ENCODE measurements at places on chromosomes 13 and 19.

DNA sequence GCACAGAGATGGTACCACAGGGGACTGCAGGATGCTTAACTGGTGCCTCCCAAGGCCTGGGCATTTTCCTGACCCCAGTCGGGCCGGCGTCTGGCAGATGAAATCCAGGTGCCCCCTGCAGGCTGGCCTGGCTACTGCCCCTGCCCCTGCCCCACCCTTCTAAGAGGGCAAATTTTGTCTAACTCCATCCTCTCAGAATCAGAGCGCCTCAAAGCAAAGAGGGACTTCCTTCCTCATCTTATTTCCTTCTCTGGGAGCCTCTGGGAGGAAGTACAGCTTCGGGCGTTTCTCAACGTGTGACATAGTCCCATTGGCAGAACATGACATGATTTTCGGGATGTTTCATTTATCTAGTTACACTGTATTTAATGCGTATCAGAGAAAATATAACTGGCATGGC, 2.7 kb downstream of the PRKACA start:
- DNase-seq = no peak

GRCh38 chr19:42129399-42130253, 2.6 kb downstream of the POU2F2 start:
- no peak for DNase-seq

- DNase-seq = no peak
Measured at GRCh38 chr13:29582171-29582570, 13.3 kb downstream of the SLC7A1 start.

- DNase-seq = no peak
Measured at GRCh38 chr13:39682788-39683187, 27.3 kb downstream of the COG6 start.

DNA sequence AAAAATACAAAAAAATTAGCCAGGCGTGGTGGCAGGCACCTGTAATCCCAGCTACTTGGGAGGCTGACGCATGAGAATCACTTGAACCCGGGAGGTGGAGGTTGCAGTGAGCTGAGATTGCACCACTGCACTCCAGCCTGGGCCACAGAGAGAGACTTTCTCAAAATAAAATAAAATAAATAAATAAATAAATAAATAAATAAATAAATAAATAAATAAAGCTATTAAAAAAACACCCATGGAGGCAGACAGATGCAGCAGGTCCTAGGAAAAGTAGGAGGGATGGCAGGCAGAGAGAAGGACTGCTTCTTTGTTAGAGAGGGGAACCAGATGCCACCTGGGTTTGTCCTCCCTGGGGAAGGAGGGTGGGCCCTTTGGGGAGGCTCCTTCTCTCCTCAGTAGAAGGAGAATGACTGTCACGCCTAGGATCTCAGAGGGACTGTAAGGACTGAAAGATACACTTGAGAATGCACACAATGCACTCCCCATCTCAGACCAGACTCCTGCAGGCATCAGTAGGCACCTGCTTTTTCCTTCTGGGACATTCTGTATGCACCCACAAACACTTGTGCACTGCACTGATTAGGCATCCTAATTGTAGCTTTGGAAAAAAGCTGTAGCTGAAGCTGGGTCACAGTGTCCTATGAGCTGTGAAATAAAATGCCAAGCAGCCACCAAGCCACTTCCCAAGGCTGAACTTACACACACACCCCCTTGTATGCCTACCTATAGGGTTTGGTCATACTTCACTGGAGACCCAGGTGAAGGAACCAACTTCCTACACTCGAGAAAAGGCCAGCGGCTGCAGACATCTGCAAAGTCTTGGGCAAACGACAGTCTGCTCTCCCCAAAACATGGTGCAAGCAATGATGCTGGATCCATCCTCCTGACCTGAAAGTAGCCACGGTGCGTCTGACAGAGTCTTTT, 18.9 kb upstream of the SLC35E1 start:
- no peak for DNase-seq

GRCh38 chr13:98155475-98156109, 12.7 kb downstream of the FARP1 start:
- no peak for DNase-seq

- no peak for DNase-seq
Measured at GRCh38 chr19:56474308-56474707, 2.8 kb downstream of the ZNF667 start.

GRCh38 chr19:15195371-15196334, 5.1 kb downstream of the NOTCH3 start:
- no peak for DNase-seq

Data from CD4-positive, alpha-beta memory T cell (primary cell).